Nephron progenitor cell (in vitro differentiated cells): ENCODE measurements at places on chromosomes 5 and 9.

DNA sequence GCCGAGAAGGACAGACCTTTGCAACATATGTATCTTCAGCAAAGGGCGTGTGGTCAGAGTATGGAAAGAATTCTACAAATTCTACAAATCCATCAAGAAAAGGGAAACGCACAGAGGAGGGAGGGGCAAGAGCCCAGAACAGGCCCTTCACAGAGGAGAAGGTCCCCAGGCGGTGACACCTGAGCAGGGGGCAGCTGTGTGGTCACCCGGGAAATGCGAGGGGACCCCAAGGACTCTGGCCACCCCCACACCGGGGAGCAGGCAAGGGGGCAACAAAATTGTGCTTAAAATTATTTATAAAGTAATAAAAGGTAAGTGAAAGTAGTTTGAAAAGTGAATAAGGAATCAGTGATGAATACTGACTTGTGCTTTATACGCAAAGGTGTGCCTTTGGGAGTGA is 17.6 kb downstream of the NACC2 start:
- H3K36me3 ChIP-seq, result no peaks in the 10 kb centered on the region
- peaks cover 16% of the 10 kb centered on the region for H3K4me1 ChIP-seq
- H3K4me3 ChIP-seq, result no peak overlapping the region

DNA sequence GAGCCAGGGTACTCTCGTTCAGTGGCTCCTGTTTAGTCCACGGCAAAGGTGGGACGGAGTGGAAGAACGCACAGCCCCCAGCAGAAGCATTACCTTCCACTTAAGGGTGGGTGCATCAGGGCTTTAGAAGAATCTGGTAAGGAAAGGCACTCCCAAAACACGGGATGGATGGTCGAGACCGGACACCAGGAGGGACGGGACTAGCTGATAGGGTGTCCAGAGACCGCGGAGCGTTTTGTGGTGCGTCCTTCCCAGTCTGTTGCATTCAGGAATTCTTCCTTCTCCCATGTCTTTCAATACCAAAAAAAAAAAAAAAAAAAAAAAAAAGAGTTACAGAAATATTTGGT is 545 bp upstream of the CTSV start:
- H3K27ac ChIP-seq, result peak overlapping the region; percentile 60
- H3K4me1 ChIP-seq, result peaks cover 5% of the 10 kb centered on the region

GRCh38 chr5:20959347-20959746 is 971.3 kb upstream of the CDH18 start:
- H3K4me1 ChIP-seq, result no peaks in the 10 kb centered on the region
- H3K27ac ChIP-seq, result no peak overlapping the region
- DNase-seq, result no peak
- no peak overlapping the region for H3K4me3 ChIP-seq

- peaks cover 4% of the 10 kb centered on the region for H3K27me3 ChIP-seq
- no peak for DNase-seq
- no peak overlapping the region for H3K4me3 ChIP-seq
- H3K4me1 ChIP-seq, result peaks cover 27% of the 10 kb centered on the region
- H3K27ac ChIP-seq, result no peak overlapping the region
These were observed 2.4 kb downstream of the CARD19 start for GRCh38 chr9:93098236-93098946.

GRCh38 chr9:110143950-110144545 is 63.9 kb downstream of the C9orf152 start:
- H3K4me3 ChIP-seq, result no peak overlapping the region
- H3K36me3 ChIP-seq, result peaks cover 40% of the 10 kb centered on the region
- H3K4me1 ChIP-seq, result peaks cover 39% of the 10 kb centered on the region
- peaks cover 2% of the 10 kb centered on the region for H3K27me3 ChIP-seq

GRCh38 chr9:121836366-121836885 is 185.0 kb downstream of the DAB2IP start:
- DNase-seq, result no peak
- no peaks in the 10 kb centered on the region for H3K27me3 ChIP-seq
- no peaks in the 10 kb centered on the region for H3K36me3 ChIP-seq

DNA sequence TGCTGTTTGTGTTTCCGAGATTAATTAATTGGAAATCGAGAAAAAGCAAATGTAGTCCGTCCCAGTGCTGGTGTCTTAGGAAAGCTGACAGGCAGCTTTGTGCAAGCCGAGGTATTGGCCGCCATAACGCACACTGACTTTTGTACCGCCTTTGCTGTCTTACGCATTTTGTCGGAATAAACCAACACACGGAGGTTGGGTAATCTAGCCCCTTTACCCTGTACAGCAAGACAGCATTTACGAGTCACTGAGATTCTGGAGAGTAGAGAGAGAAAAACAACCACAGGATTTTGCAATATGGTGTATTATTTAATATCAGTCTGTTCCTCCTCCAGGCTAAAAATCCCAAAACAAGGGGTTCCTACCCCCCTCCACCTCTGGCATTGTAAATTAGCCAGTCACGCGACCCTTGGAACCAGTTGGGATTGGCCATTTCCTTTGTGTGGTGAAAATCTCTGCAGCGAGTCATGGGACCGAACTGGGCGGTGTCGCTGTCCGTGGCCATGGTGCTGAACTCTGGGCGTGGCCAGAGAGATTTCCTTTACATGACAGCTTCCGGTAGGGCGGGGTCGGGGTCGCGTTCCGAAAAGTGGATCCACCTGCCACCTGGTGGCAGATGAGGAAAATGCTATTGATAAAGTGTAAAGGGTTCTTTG is 10.3 kb upstream of the PCDHB1 start:
- no peak overlapping the region for H3K27ac ChIP-seq
- peak; percentile 99 for DNase-seq
- no peaks in the 10 kb centered on the region for H3K4me1 ChIP-seq
- H3K27me3 ChIP-seq, result peaks cover 16% of the 10 kb centered on the region

GRCh38 chr9:75087289-75087823 is 599 bp downstream of the NMRK1 start:
- H3K27ac ChIP-seq, result no peak overlapping the region
- peak; percentile 10 for DNase-seq
- H3K4me3 ChIP-seq, result peak overlapping the region; percentile 90
- H3K36me3 ChIP-seq, result no peaks in the 10 kb centered on the region
- H3K4me1 ChIP-seq, result peaks cover 59% of the 10 kb centered on the region

GRCh38 chr5:164470312-164470711 is 964.9 kb downstream of the MAT2B start:
- H3K4me3 ChIP-seq, result no peak overlapping the region
- no peak overlapping the region for H3K27ac ChIP-seq
- H3K4me1 ChIP-seq, result no peaks in the 10 kb centered on the region
- no peaks in the 10 kb centered on the region for H3K27me3 ChIP-seq
- no peaks in the 10 kb centered on the region for H3K36me3 ChIP-seq

GRCh38 chr5:110104060-110104725 is 414.5 kb downstream of the MAN2A1 start:
- DNase-seq, result no peak
- H3K4me3 ChIP-seq, result no peak overlapping the region
- H3K36me3 ChIP-seq, result no peaks in the 10 kb centered on the region
- peak overlapping the region; percentile 84 for H3K27ac ChIP-seq
- peaks cover 36% of the 10 kb centered on the region for H3K4me1 ChIP-seq
- H3K27me3 ChIP-seq, result peaks cover 4% of the 10 kb centered on the region

DNA sequence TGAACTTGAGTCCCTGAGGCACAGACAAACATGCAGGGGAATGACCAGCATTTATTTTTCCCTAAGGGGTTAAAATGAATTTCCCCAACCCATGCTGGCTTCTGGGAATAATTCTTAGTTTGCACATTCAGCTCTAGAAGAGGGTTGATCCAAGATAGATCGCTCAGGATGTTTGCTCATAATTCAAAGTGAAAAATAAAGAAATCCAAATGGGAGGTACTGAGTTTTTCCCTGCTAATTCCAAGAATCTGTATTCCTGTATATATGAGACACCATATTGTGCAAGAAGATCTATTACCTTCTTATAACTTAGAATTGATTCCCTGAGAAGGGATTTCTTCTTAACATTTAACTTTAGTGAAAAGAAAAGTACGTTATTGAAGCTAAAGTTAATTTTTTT is 96.2 kb downstream of the VCAN start:
- H3K36me3 ChIP-seq, result peaks cover 58% of the 10 kb centered on the region
- H3K27me3 ChIP-seq, result no peaks in the 10 kb centered on the region
- no peak overlapping the region for H3K27ac ChIP-seq
- peaks cover 4% of the 10 kb centered on the region for H3K4me1 ChIP-seq
- H3K4me3 ChIP-seq, result no peak overlapping the region

DNA sequence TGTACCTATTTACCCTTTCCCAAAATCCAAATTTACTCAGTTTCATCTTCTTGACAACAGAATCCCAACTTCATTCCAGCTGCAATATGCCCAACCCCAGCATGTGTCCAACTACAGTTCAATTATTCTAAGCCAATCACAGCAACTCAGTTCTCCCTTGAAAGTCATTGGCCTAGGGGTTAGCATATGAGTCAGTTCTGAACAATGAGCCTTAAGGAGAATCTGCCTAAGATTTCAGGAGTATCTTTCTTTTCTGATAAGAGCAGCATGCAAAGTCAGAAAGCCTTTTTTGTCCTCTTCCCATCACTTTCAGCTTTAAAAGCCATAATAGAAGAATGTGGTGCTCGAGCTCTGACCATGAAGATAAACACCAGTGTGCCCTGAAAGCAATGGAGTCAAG is 44.4 kb upstream of the RASGRF2 start:
- H3K4me3 ChIP-seq, result no peak overlapping the region
- peaks cover 14% of the 10 kb centered on the region for H3K27me3 ChIP-seq
- no peak for DNase-seq

- no peak overlapping the region for H3K27ac ChIP-seq
- H3K4me1 ChIP-seq, result peaks cover 30% of the 10 kb centered on the region
- peaks cover 46% of the 10 kb centered on the region for H3K27me3 ChIP-seq
- no peaks in the 10 kb centered on the region for H3K36me3 ChIP-seq
These were observed 8.3 kb downstream of the OLFM1 start for GRCh38 chr9:135095470-135096407.

DNA sequence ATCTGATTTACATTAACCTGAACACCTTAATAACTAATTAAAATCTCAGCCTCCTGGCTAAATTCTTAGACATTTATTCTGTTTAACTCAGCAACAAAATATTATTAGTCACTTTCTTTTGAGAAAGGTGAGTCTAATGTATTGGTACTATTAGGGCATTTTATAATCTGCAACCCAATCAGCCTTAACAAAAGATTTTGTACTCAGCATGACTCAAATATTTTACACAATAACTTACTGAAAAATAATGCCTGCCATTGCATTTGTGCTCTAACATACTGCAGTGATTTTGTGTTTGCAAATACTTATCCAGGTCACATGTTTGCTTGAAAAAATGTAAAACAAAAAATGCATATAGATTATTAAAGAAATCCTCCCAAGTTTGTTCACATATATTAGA is 1129.9 kb downstream of the TAF11L14 start:
- peaks cover 4% of the 10 kb centered on the region for H3K27me3 ChIP-seq
- no peak overlapping the region for H3K27ac ChIP-seq
- H3K4me1 ChIP-seq, result no peaks in the 10 kb centered on the region
- DNase-seq, result no peak

DNA sequence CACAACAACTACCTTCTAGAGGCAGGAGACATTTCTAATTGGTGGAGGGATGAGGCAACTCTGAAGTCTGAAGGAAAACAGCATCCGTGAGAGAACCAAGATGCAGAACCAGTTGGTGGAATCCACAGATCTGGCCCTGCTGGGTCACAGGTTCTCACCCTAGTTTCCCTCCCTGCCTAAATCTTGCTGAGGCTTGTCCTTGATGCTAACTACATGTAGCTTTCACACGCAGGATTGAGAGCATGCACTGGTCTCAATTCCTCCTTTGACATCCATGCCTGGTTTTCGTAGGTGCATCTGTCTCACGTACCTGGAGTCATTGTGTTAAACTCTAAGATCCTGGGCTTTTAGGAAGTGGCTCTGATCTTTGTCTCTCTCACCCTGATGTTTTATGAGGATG is 9.7 kb upstream of the F2RL1 start:
- H3K4me1 ChIP-seq, result peaks cover 29% of the 10 kb centered on the region
- H3K4me3 ChIP-seq, result no peak overlapping the region
- DNase-seq, result no peak
- peaks cover 8% of the 10 kb centered on the region for H3K36me3 ChIP-seq
- peaks cover 7% of the 10 kb centered on the region for H3K27me3 ChIP-seq

DNA sequence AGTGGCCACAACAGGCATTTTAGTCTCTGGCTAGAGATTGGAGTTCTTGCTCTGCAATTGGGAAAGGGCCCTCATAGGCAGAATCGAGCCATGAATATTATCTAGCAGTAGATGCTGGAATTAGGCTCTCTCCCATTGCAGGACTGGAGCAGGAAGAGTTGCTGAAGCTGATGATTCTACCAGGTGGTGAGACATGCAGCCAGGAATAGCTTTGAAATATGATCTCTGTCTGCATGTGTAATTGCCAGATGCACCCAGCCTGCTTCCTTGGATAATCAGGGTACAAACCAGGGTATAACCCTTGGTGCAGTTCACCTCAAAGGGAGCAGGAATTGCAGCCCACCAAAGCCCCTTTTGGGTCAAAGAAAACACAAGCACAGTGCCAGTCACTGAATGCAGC is 211.4 kb upstream of the FTMT start:
- H3K27me3 ChIP-seq, result peaks cover 3% of the 10 kb centered on the region
- no peak overlapping the region for H3K4me3 ChIP-seq
- no peak overlapping the region for H3K27ac ChIP-seq
- no peaks in the 10 kb centered on the region for H3K4me1 ChIP-seq
- H3K36me3 ChIP-seq, result no peaks in the 10 kb centered on the region

DNA sequence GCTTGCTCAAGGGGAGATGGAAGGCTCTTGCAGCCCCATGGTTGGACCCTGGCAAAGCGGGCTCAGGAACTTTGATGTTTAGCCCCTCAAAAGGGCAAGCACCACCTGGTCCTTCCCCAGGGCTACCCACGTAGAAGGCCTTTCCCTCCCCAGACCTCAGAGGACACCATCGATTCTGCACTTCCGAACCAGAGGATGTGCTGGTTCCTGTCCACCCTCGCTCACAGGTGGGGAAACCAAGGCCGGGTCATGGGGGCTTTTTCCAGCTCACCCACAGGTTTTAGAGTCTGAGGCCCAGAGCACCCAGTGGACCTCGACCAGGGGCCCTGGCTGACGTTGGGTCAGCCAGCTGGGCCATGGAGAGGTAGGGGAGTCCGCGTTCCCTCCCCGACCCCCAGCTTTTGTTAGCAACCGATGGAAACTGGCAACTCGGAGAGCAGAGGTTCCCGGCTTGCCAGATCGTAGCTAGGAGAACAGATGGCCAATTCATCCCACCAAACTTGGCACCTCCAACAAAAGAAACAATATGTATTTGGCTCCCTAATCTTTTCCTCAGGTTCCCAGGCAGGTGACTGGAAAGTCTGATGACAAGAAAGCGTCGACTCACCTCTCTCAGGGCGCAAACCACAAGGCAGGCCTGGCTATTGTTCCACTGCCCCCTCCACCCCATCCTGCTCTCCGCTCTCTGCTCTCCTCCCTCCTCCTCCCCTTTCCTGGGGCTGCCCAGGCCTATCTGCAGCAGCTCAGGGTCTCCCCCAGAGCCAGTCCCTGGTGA is 167.6 kb upstream of the SMIM23 start:
- peaks cover 31% of the 10 kb centered on the region for H3K4me1 ChIP-seq
- no peak overlapping the region for H3K27ac ChIP-seq
- H3K4me3 ChIP-seq, result no peak overlapping the region
- no peaks in the 10 kb centered on the region for H3K36me3 ChIP-seq
- H3K27me3 ChIP-seq, result peaks cover 17% of the 10 kb centered on the region
- no peak for DNase-seq

DNA sequence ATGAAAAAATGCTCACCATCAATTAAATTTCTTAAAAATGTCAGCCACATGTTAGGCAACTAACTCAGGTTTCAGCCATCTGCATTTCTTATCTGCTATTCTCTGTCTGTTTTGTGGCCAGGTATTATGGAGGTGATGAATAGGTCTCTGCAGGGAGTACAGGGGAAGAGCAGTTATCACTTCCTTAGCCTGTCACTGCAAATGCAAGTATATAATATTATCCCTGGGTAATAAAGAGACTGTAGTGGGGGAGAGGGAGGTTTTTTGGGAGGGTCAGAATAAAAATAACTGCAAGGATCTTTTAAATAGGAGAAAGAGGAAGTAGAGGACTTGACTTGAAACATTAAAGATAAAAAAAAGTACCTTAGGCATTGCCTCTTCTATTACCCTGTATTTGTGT is 49.6 kb upstream of the PTGER4 start:
- H3K27me3 ChIP-seq, result peaks cover 7% of the 10 kb centered on the region
- no peak overlapping the region for H3K27ac ChIP-seq
- H3K4me3 ChIP-seq, result no peak overlapping the region
- H3K4me1 ChIP-seq, result peaks cover 6% of the 10 kb centered on the region
- DNase-seq, result no peak
- no peaks in the 10 kb centered on the region for H3K36me3 ChIP-seq
